Daoy (cell line): ENCODE measurements at places on chromosomes 16 and 17.
A peak's percentile ranks its signal among the peaks of the same experiment; 100 is the strongest.

DNA sequence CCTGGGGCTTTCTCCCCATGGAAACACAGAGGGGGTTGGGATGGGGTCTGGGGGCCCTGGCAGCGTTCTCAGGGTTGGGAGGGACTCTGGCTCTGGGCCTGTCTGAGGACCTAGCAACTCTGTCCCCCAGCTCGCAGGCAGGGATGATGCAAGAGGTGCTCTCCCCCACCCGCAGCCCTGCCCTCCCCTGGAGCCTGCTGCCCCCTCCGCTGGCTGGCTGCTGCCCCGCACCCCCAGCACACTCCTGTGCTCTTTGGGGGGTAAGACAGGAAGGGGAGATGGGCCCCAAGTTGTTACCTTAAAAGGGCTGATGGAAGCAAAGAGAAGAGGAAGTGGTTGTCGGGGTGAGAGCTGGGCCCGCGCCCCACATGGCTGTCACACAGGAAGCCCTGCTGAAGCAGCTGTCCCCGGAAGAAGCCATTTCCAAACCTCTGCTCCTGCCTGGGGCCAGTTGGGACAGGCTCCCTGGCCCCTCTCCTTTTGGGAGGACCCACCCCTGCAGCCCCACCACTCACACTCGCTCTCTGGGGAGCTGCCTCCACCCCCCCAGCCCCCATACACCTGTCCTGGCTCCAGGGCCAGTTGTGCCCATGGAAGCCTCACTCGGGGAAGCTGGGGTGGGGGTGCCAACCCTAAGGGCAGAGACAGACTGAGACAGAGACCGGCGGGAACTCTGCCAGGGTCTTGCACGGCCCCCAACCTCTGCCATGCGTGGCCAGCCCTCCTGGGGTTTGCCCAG lies 2.5 kb downstream of the CORO1A start:
- peak; percentile 8 for DNase-seq

GRCh38 chr16:63890081-63890480 lies 1231.8 kb downstream of the CDH11 start:
- DNase-seq: no peak

- DNase-seq: no peak
These were observed 32.1 kb downstream of the WDR45B start for GRCh38 chr17:82616021-82616711.

DNA sequence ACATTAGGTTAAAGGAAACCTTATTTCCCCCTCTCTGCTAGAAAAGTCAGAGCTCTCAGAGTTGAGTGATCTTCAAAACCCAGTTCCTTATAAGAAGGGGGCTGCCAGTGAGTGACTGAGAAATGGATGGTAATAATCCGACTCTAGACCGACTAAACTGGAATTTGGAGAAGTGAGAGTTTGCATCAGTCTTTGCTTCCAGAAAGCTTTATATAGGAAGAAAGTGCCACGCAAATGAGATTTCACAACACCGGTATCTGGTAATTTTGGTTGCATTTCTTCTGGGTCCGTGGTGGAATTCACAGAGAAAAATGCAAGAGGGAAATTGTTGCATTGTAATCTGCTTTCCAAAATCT lies 271.4 kb downstream of the MAF start:
- no peak for DNase-seq

- no peak for DNase-seq
These were observed 12.4 kb downstream of the SLC7A6OS start for GRCh38 chr16:68298312-68298711.
